ENCODE measurements at places on chromosomes 7 and 10. TPM values are rescaled to one million over a fixed set of nuclear protein-coding genes. Genes with fewer than 3 reads are reported as not detected.
A peak's percentile ranks its signal among the peaks of the same experiment; 100 is the strongest.

DNA sequence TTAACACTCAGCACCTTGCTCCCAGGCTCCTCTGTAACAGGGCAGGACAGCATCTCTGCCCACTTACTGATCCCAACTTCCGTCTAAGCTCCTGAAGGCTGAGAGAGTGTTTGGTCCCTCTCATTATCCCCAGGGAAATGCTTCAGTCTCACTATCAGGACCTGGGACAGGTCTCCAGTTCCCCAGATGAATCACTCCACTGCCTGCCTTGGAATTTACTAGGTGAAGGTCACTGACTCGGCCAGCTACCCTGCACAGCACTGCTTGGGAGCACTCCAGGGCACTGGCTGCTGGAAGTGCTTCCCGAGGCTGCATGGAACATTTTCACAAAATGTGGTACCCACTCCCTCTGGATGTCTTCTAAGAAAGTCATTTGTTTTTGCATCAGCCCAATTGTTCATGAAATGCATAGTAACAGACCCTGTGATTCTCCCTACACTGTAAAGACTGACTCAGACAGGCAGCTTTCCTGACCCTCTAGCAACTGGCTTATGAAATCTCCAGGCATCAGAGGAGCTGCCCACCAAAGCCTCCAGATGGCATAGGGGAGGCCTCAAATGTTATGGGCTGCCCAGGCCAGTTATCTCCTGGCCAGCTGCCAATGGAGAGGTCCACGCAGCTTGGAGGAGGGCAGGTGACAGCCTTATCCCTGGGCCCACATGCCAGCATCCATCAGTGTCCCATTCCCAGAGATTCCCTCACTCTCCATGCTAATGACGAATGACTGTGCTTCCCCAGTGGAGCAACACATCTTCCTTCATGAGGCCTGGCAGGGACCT, 89.1 kb downstream of the GFRA1 start:
- no peak for DNase-seq

DNA sequence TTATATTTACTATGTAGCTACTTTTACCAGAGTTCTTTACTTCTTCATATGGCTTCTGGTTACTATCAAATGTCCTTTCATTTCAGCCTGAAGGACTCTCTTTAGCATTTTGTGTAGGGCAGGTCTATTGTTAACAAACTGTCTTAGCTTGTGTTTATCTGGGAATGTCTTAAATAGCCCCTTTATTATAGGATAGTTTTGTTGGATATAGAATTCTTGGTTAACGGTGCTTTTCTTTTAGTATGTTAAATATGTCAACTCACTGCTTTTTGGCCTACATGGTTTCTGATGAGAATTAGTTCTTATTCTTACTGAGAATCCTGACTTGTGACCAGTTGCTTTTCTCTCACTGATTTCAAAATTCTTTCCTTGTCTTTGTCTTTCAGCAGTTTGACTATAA, 169.0 kb downstream of the ADK start:
- DNase-seq, result no peak

- DNase-seq, result peak; percentile 28
Measured at GRCh38 chr10:11336722-11337162, 274.7 kb downstream of the USP6NL start.

DNA sequence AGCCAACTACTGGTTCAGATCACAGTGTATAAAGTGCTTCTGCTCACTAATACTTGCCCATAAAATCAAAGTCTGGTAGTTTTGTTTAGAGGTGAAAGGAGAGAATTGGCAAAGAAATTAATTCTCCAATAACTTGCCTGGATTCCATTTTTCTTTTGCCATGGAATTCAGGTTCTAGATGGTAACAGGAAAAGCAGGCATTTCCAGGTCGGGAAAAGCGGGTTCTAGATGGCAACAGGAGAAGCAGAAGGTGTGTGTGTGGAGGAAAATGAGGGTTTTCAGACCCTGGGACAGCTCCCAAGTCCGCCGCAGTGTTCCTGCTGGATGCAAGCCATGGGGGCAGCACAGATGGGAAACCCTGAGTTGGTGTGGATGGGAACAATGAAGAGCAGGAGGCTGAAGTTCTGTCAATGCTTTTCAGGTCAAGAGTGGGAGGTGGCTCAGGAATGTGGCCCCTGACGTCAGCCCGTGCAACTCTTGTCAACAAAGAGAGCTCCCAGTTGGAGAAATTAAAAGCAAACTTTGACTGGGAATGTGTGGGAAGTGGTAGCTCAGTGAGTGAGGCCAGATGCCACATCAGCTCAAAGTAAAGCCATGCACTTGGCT, 696.7 kb downstream of the LRMDA start:
- peak; percentile 54 for DNase-seq

DNA sequence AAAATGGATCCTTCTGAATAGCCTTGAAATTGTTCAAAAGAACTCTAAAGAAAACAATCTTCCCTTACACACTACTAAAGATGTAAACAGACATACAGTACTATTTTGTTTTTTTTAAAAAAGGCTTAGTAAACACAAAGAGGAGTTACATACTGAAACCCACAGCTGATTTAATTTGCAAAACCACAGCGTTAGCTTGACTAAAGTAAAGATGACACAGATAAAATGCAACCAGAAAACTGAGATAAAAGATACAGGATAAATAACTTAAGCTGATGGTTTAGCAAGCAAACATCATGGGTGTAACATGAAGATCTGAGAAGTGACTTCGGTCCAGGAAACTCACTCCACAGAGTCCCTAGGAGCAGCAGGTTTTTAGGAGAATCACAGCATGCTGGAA, 21.8 kb downstream of the PRKCQ start:
- no peak for DNase-seq

- DNase-seq, result peak; percentile 65
Measured at GRCh38 chr7:68176974-68177373, 1180.3 kb downstream of the TYW1 start.

SEMA3A gene
- 0.56 TPM for total RNA-seq

TRPV5 gene
- total RNA-seq, result not detected

LRRTM3 gene
- total RNA-seq, result not detected

IGF2BP3 gene
- total RNA-seq, result 37.7 TPM

BTBD16 gene
- 5.0 TPM for total RNA-seq

ANKRD61 gene
- total RNA-seq, result not detected

NRP1 gene
- 3.7 TPM for total RNA-seq

CLRN3 gene
- not detected for total RNA-seq
